Stimulated activated CD8-positive, alpha-beta memory T cell treated with anti-CD3 and anti-CD28 coated beads, Interleukin-2, amount 100 ng/mL, for 1 hour (primary cell): ENCODE measurements at places on chromosomes 7 and 10.

GRCh38 chr10:33066558-33067236, 108.7 kb upstream of the ITGB1 start:
- DNase-seq: no peak

- no peak for DNase-seq
Measured at GRCh38 chr7:79683185-79683890, 229.9 kb upstream of the MAGI2 start.

DNA sequence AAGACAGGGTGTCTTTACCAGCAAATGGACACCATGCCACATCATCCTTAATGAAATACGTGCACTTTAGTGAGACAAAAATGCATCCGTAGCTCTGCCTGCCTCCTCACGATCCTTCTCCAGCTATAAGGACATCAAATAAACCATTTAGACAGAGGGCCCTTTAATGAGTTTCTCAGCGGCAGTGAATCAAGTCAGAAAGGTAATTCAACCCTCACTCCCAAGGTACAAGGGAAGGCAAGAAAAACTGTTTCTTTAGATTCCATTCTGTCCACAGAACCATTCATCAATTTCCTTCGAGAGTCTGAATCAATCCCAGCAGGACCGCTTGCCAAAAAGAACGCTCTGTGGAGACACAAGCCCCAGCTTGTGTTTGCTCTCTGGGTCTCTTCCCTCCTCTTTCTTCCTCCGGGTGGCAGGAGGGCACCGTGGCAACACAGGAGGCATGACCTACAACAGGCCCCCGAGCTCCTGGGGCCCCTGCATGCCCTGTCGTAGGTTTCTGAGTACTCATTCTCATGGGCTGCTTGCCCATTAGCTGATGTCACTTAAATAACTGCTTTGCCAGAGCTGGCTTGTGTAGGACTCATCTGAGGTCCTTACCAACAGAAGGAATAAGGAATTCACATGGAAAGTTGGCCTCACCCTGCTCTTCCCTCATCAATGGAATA, 297.8 kb upstream of the PRKCQ start:
- DNase-seq: no peak

DNA sequence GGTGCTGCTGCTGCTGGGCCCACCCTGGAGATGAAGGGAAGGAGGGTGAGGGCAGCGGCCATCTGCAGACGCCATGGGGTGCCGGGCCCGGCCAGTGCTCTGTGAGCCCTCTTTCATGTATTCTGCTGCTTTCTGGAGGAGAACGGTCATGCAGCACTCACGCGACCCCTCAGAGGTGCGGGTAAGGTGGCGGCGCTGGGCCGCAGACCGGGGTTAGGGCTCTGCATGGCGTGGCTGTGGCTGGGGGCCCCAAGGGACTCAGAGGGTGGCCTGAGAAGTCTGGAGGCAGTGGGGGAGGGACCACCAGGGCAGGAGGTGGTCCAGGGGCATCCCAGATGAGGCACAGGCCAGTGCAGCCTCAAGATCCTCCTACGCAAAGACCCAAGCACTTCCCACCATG, 275.5 kb downstream of the ELFN1 start:
- no peak for DNase-seq

DNA sequence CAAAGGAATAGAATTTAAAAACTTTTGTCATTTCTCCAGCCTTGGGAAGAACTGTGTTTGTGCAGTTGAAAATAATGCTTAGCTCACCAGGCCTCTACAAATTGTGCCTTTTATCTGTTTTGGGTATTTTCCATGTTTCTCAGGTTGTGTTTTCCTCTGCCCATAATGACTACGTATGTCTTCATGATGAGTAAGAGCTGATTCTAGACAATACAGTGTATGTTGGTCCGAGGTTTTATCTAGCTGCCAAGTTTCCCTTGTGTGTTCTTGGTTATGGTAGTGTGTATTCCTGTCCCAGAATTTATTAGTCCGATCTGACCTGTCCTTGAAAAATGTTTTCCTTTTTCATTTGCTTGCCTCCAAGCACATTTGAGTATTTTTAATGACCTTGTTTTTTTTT, 83.7 kb upstream of the GLCCI1 start:
- no peak for DNase-seq

DNA sequence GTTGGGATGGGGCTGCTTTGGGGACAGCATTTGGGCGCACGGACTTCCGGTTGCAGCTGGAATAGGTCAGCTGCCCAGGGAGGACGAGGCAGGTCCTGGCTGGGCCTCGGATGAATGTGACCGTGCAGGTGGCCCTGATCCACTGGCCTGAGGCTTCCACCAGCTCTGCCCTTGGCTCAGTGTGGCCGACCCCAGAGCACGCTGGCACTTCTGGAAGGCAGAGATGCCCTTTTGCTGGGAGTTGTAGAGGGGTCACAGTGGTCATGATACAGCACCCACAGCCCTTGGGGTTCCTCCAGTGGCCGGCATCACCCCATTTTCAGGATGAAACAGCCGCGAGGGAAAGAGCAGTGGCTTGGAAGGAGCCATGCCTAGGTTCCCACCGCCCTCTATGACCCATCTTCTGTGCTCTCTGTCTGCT, 19.0 kb downstream of the ADCY1 start:
- DNase-seq: no peak
